Naive thymus-derived CD8-positive, alpha-beta T cell (primary cell): ENCODE measurements at places on chromosomes 2 and 18. TPM values are rescaled to one million over a fixed set of nuclear protein-coding genes. Genes with fewer than 3 reads are reported as not detected.

GRCh38 chr2:152025678-152026287 is 73.1 kb downstream of the CACNB4 start:
- peak; percentile 79 for DNase-seq

- DNase-seq: no peak
Observed at GRCh38 chr2:164890544-164890943, 48.9 kb upstream of the COBLL1 start.

POTEE gene
- 0.11 TPM for total RNA-seq

DNA sequence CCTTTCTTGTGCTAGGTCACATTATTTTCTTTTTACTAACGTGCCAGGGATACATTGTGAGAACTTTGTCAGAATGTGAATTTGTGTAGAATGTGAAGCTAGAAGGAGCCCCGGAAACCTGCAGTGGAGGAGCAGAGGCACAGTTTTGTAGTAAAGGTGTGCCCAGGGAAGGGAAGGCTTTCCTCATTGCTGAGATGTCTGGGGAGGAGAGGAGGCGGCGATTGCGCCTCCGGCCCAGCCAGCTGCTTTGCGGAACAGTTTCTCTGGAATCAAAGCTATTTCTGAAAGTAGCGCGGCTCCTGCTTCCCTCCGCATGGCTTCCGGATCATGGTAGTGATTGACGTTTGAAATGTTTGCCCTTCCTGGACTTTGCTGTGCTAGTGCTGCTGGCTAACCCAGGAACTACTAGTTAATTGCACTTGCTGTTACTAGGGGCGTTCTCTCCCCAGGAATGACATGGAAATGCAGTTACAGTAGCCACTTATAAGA is 83.1 kb upstream of the RBM44 start:
- DNase-seq: no peak

GRCh38 chr2:209577376-209578357 is 153.8 kb downstream of the MAP2 start:
- DNase-seq: no peak

DNA sequence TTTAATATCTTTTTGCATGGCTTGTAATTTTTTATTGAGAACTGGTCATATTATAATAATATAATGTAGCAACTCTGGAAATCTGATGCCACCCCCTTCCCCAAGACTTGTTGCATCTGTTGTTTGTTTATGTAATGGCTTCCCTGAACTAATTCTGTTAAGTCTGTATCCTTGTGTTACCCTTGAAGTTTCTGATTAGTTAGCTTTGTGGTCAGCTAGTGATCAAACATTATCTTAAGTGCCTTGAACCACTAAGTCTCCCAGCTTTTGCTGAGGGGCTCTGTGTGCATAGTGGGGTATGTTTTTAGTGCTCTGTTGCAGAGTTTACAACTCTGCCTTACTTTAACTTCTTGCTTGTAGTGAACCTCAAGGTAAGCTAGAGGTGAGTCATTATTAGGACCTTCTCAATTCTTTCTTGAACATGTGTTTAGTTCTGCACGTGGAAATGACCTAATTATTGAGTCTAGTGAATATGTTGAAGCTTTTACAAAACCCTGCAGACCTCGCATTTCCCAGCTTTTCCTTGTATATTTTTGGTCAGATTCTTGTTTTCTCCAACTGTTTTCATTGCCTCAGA is 24.8 kb downstream of the SMCHD1 start:
- no peak for DNase-seq

DNA sequence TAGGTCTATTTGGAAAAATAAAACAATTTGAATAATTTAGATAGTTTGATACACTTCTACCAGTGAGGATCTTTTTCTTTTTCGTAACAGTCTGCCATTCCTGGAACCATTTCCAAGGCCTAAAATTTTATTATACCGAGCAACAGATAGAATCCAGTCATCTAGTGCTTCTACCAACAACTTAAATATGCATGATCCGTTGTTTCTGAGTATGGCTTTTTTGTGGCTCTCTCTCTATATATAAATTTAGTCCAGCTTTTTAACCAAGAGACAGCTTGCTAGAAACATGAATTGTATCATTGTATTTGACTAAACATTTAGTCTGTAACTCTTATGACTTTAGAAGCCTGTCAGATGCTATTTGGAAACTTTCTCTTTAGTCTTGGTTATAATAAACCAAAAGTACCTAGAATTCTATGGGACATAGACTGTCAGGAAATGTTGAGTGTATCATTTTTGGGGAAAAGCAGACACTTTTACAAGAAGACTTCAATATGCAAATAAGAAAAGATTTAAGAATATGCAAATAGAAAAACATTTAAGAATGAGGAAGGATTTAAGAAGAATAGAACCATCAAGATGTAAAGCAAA is 161.4 kb downstream of the ZEB2 start:
- no peak for DNase-seq

GRCh38 chr2:67186326-67186725 is 210.8 kb upstream of the ETAA1 start:
- DNase-seq: no peak

DNA sequence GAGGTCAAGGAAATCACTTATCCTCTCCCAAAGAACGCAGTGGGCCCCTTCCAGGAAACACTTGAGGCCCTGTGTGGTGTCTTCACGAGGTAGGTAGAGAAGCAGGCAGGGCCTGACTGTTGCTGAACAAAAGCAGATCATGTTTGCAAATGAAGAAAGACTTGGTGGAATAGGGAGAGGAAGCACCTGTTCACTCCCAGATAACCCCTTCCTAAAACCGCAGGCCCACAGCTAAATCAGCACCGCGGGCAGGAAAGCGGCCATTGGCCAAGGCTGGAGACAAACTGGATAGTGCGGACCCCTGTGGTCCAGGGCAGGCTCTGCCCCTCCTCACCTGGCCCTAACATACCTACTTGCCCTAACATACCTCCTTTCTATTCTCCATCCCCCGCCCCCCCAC is 64.9 kb upstream of the KLHL29 start:
- no peak for DNase-seq

DNA sequence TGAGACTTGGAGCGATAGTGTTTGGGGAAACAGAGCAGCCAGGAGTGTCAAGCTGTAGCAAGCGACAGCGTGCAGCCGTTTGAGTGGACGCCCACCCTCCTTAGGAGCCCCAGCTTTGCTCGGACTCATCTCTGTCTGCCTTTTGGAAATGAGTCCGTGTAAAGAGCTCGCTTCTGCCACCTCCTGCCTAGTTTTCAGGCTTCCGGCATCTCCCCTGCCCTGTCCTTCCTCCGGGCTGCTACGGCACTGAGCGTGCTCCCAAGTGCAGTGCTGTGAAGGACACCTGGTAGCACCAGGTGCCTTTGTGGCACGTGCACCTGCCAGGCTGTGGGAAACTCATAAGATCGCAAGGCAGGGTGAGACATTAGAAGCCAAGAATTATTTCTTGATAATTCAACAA is 117.1 kb downstream of the RNF144A start:
- no peak for DNase-seq

- DNase-seq: no peak
Observed at GRCh38 chr18:48955830-48956261, 5.1 kb upstream of the SMAD7 start.

GRCh38 chr2:221254299-221254698 is 317.8 kb downstream of the EPHA4 start:
- DNase-seq: no peak

- DNase-seq: no peak
Observed at GRCh38 chr18:10401521-10401920, 52.9 kb upstream of the APCDD1 start.

DNA sequence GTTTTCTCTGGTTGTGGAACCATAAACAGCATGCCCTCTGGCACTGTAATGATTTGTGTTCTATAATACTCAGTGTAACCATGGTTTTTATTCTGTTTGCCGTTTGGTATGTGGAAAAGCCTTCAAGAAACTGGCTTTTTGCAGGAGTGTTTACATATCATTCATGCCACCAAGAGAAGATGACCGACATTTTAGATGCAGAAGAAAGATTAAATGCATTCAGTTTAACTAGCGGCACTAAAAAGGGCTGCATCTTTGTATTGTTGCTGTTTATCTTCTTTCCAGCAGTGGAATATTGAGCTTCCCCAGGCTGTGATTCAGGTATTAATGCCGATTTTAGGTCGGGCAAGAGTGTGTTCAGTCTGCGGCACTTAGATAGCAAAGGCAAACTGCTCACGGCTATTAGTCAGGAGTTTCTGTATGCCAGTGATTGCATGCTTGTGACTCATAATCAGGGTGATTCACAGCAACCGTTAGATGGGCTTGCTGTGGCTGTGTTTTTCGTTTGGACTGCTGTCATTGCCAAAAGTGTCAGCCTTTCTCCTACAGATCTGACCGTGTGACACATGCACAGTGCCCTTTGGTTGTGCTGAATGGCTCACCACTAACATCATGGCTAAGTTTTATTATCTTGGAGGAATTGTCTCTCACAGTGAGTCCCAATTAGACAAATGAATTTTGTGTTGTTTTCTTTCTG is 479.7 kb downstream of the PARD3B start:
- no peak for DNase-seq

GRCh38 chr2:114699423-114699944 is 257.0 kb downstream of the DPP10 start:
- DNase-seq: no peak

G6PC2 gene
- not detected for total RNA-seq

DNA sequence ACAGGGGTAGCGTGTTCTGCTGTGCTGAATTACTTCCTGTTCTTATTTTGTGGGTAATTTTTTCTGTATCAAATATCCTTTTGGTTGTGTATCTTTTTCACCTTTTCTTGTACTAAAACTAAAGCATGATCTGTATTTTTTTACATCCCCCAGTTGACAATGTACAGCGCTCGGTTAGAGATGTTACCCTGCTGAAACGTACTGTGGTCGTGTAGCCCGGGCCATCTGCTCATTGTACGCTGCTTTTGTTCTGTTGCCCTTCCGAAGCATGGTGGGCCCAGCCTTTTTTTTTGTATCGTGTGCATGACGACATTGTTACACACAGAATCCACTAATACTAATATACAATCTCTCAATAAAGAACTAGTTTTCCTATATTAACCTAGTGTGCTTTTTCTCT is 233.1 kb downstream of the HAUS1 start:
- DNase-seq: no peak

SP9 gene
- total RNA-seq: not detected

- DNase-seq: no peak
Observed at GRCh38 chr2:42123426-42123825, 45.7 kb upstream of the EML4 start.

DNA sequence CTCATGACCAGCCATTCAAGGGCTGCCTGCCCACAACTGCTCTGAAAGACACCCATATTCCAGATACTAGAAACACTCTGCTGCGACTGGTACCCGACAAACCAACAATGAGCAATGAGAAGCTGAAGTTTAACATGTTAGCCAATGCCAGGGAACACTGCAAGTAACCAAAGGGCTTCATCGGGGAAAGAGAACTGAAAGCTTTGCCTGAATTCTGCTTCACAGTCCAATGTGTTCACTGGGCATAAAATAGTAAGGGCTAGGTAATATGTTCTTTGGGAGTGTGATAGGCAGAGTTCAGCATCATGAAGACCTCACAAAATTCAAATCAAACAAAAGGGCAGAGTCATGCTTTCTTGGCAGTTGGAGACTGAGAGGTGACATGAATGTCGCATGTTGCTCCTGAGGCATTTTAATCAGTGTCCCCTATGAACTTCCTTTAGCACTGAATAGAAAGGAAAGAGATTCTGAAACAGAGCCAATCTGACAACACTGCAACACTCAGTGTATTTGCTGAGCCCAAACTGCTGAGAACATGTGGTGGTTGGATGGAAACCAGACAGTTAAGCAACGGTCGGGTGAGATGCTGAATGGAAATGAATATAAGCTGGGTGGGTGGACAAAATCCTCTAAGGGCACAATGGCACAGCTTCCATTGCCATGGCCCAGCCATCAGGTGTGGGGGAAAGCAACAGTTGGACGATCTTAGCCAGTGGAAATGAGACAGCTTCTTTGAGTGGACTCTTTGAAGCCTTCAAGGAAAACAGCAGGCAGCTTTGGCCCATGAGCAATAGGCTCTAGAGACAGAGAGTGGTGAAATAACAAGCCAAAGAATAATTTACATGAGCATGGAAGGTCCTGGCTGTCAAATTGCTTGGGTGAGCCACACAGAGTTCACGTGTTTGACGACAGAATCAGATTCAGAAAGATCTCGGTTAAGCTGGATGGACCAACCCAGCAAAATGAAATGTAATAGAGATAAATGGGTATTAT is 277.5 kb downstream of the AFF3 start:
- DNase-seq: no peak

- no peak for DNase-seq
Observed at GRCh38 chr2:174728096-174728495, 36.2 kb downstream of the CHRNA1 start.

COL4A4 gene
- total RNA-seq: 0.10 TPM

DNA sequence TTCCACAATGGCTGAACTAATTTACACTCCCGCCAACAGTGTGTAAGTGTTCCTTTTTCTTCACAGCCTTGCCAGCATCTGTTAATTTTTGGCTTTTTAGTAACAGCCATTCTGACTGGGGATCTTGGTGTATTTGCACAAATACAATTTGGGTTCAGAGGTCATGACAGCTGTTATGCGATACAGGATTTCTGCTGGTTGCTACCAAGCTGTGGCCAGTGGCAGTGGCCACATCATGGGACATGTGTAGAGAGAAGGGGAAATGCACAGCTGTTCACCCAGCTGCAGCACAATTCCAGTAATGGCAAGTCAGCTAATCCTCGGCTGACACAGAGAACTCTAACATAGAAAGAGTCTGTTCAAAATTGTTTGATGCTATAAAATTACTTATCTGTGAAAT is 21.0 kb upstream of the SELENOI start:
- no peak for DNase-seq

STAM2 gene
- total RNA-seq: 23.1 TPM

- no peak for DNase-seq
Observed at GRCh38 chr18:48905513-48905912, 45.3 kb downstream of the SMAD7 start.

KCNE4 gene
- not detected for total RNA-seq

- DNase-seq: no peak
Observed at GRCh38 chr2:54881759-54882158, 158.3 kb downstream of the EML6 start.

DNA sequence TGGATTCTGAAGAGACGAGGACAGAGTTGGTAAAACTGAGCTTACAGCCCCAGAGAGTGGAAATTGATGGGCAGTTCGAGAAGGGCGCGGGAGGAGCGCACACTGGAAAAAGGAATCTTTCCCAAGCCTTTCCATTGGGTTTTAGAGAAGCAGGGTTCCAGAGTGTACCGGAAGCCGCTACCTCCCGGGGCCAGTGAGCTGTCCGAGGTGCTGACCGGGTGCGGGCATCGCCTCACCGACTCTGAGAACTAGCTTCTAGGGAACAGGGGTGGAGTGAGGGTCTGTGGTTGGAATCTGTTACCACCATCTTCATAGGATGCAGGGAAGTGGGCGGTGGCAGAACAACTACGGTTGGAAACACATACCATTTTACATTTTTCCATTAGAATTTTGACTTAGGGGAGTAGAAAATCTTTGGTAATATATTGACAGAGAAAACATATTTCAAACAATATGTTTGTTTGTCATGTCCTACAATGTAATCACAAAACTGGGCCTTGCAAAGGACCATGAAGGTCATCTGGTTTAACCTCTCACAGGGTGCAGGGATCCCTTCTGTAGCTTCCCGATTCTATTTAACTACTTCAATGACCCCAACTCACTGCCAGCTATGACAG is 724 bp downstream of the NMS start:
- no peak for DNase-seq
